NCI-H187 treated with DMSO at 0.1 percent for 48 hours (cell line): ENCODE measurements at places on chromosomes 1 and 21.

DNA sequence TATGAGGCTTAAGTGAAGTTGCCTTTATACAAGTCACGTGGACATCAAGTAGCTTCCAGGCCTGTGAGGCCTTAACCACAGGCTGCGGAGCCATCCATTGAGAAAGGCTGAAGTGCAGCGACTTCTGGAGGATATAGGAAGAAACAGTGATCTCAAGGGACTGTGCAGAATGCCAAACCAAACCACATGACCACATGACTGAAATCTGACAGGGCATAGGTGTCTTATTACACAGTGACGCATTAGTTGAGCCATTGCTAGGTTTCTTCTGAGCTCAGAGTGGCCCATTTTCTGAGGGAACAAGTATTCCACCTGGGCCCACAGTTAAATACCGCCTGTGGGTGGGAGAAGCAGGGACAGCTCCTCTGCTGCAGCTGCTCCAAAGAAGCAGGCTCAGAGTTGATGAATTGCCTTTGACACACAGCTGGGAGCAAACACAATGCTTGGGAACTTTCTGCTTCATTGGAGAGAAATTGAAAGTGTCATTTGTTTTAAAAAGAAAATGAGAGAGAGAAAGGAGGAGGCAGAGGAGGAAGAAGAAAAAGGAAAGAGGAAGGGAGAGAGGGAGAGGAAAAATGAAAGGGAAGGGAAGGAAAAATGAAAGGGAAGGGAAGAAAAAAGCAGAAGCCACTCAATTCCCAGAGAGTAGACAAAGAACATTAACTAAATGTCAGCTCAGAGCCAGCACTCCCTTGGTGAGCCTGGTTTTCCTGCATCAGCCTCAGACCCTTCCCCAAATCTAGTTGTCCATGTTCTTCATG, 94.4 kb downstream of the COLGALT2 start:
- peak; percentile 100 for DNase-seq

GRCh38 chr1:161273402-161273801, 14.9 kb downstream of the PCP4L1 start:
- DNase-seq = no peak

DNA sequence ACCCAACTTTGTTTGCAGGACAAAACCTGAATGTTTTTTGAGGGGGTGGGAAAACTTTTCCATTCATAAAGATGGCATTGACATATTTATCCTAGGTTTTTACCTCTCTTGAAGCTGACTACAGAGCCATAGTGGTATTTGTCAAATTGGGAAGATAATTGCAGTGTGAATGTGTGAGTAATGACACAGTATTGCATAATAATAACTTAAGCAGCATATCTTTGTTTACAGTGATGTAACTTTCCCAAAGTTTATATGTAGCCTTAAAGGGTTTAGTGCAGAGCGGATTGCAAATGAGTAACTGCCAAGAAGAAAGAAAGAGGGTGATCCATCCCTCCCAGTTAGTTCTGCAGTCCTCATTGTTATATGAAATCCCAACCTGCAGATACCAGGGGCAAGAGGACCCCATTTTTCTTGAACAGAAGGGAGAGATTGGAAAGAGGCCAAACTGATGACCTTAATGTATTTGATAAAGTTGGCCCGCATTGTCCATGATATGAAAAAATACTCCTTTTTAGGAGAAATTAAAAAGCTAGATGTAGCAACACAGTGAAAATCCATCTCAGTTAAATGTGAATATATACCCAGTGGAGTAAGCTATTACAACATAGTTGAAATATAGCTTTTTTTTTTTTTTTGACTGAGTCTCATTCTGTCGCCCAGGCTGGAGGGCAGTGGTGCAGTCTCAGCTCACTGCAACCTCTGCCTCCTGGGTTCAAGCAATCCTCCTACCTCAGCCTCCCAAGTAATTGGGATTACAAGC, 23.7 kb upstream of the NFIA start:
- DNase-seq = no peak

GRCh38 chr1:173342736-173343135, 134.4 kb upstream of the PRDX6 start:
- DNase-seq = no peak

DNA sequence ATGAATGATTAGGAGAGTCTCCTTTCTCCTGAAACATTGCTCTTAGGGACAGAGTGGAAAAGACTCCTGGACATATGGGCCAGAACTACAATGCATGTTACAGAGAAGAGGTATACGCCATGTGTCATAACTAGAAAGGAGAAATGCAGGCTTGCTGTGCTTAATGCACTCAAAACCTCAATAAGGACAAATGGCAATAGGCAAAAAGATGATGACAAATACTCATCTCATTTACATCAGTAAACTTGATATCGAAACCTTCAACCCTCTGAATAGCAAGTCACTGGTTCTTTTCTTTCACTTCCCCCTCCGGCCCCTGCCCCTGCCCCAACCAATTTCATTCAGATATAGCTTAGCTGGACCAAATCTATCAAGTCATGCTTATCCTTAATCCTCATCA, 1.9 kb upstream of the GPR88 start:
- no peak for DNase-seq

DNA sequence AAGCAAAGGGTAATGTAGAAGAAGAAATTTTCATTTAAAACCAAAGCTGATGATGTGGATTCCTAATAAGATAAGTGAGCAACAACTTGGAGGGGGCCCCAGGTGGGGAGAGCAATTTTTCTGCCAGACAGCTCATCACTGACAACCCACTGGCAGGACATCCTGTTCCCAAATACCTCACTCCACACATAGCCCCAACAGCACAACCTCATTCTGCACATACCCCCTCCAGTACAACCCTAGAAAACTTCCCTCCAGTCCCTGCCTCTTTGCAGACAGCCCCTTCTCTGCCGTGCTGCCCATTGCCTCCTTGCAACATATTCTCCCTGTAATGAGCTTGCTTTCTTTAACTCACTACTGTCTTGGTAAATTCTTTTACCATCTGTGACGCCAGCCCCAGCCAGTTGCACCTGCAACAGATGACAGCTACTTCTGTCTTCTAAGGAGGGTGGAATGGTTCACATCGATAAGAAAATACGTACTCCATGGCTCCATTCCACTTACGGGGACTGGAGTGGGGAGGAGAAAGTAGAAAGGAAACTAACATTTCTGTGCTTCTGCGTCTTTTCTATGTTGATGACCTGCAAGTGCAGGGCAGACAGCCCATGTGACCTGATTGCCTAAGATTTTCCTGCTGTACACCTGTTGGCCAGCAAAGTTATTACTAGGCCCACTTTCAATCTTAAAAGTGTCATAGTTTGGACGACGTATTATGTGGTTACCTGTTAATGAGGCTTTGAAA, 14.7 kb downstream of the RHEX start:
- DNase-seq = no peak

DNA sequence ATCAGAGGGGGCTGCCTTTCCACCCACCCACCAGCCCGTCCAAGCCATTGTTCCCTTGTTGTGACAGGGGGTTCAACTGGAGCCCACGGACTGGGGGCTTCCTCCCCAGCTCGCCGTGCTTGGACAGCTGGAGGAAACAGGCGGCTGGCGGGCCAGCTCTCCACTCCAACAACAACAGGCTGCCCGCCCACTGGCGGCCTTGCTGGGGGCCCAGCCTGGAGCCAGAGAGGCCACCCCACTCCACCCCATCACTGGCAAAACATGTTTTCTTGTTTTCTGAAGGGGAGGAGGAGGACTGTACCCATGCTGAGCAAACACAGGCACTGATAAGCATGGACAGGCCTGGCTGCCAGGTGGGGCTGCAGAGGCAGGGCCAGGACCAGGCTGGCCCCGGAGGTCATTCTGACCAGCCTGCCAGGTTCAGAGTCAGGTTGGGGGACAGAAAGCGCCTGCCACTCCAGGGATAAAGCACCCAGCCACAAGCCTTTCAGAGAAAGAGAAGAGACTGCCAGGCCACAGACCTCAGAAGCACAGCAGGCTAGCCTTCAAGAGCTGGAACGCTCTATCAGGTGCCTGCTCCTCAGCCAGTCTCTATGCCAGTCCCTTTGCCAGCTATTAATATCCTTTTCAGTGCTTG, 32.8 kb downstream of the GJA4 start:
- DNase-seq = no peak

GRCh38 chr1:38132681-38133080, 86.1 kb upstream of the POU3F1 start:
- no peak for DNase-seq

DNA sequence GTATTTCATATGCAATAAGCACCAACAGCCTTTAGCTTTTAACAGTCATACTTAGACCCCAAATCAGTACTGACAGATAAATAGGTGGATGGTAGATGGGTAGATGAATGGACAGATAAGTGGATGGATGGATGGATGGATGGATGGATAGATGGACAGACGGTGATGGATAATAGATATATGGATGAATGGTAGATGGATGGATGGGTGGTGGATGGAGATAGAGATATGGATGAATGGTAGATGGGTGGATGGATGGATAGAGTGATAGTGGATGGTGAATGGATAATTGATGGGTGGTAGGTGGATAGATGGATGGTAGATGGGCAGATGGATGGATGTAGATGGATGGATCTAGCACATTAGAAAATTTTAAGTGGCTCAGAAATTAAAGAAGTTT, 62.5 kb downstream of the TIAM1 start:
- DNase-seq = no peak

- DNase-seq = no peak
Measured at GRCh38 chr1:21592086-21592865, 76.9 kb downstream of the RAP1GAP start.

- no peak for DNase-seq
Measured at GRCh38 chr1:24621121-24621520, 22.0 kb upstream of the SRRM1 start.

- DNase-seq = no peak
Measured at GRCh38 chr1:94783342-94784189, 36.6 kb upstream of the SLC44A3 start.

DNA sequence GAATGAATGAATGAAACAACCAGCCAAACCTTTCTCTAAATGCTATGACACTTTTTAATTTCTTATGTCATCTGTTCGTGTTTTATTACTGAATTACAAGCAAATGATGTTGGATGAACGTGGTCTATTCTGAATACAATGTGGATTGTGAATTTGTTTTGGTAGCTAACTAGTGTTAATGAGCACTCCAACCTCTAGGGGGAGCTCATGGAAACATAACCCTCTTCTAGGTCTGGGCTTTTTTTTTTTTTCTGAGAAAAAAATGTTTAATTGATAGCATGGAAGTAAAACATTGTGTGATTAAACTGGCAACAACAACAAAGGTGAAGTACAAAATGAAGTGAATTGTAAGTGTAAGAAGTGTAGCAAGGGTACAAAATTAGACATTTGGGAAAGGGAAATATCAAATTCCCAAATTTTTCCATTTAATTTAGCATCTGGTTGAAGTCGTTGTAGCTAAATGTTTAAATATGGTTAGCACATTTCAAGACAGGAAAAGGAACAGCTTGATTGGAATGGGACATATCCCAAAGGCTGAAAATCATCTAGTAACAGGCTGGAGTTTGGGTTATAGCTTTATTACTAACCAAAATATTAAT, 42.6 kb upstream of the PTGS2 start:
- DNase-seq = no peak

DNA sequence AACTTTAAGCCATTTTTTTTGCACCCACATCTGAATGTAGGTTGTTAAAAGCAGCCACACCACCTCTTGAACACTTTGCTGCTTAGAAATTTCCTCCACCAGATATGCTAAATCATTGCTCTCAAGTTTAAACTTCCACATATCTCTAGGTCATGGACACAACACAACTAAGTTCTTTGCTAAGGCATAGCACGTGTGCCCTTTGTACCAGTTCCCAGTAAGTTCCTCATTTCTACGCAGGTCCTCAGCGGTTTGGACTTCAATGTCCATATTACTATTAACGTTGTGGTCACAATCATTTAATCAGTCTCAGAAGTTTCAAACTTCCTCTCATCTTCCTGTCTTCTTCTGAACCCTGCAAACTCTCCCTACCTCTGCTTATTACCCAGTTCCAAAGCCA, 661.6 kb upstream of the PKN2 start:
- DNase-seq = no peak

GRCh38 chr1:196403803-196404690, 204.2 kb downstream of the KCNT2 start:
- no peak for DNase-seq

DNA sequence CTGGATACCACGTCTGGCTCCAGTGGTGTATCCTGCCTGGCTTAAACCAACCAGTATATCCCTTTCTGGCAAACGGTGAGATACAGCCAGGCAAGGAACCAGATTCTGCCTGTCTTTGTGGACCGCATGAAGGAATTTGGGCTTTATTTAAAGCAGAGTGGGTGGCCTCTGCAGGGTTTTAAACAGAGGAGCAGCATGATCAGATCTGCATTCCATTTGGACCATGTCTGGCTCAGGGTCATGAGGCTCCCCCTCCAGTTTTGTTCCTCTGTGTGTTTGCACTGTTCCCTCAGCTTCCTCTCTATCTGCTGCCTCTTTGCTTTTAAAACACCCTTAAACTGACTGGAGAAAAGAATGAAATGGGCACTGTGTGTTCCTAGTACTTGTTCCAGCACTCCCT, 195.0 kb downstream of the GIPC2 start:
- DNase-seq = no peak

- no peak for DNase-seq
Measured at GRCh38 chr1:3777078-3777547, 4.6 kb downstream of the SMIM1 start.

GRCh38 chr1:23098463-23099170, 70.0 kb downstream of the LUZP1 start:
- no peak for DNase-seq

- DNase-seq = no peak
Measured at GRCh38 chr1:15370781-15371520, 38.7 kb upstream of the EFHD2 start.

DNA sequence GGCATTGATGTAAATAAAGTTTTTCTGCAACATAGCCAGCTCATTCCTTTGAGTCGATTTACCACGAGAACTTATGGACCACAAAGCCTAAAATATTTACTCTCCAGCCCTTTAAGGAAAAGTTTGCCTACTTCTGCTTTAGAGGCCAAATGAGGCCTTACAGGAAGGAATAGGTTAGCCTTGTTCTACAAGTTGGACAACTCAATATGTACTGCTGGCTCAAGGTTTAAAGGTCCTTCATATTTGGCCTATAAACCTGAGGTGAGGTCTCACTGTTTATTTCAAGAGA, 144.5 kb upstream of the DNAH14 start:
- no peak for DNase-seq

- DNase-seq = no peak
Measured at GRCh38 chr1:110125810-110126209, 13.6 kb downstream of the UBL4B start.

DNA sequence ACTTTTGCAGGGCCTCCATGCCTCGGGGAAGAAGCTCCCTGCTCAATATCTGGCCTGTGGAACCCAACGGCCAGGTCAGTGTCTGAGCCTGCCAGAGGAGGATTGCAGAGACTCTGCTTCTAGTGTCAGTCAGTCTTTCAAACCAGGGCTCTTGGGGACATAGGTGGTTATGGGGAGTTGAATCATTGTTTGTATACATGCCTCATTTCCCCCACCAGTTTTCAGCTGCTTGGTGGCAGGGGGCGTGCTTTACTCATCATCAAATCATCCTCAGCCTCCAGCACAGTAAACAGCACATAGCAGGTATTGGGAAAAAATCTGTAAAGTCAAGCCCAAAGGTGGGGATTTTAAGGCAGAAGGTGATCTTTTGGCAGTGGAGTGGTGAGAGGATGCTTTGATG, 17.4 kb upstream of the FAM89A start:
- no peak for DNase-seq

GRCh38 chr1:42420911-42421585, 34.8 kb downstream of the ZMYND12 start:
- DNase-seq = peak; percentile 83

- no peak for DNase-seq
Measured at GRCh38 chr1:229863651-229864545, 203.1 kb upstream of the GALNT2 start.
